NCI-H1105 (cell line): ENCODE measurements at places on chromosomes 16 and 17.

GRCh38 chr16:74480150-74481029 is 59.1 kb upstream of the CLEC18B start:
- no peak for DNase-seq

DNA sequence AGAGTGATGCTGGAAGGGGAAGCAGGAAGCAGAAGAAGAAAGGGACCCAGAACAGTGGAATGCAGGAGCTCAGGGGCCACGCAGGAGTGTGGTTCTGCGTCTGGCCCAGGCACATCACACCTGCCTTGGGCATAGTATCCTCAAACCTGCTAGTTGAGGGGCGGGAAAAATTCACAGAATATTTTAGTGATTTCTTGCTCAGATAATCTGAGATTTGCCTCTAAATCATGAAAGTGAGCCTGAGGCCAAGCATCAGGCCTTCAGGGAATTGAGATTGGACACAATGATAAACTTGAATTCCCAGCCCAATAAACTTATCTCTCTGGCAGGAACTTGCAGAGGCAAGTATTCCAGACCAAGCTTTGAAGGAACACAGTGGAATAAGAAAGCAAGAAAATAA is 48.5 kb upstream of the CCL2 start:
- no peak for DNase-seq

GRCh38 chr16:17359788-17360390 is 110.9 kb downstream of the XYLT1 start:
- peak; percentile 46 for DNase-seq

GRCh38 chr17:30332057-30332542 is 1.8 kb downstream of the TMIGD1 start:
- no peak for DNase-seq

- DNase-seq, result no peak
Measured at GRCh38 chr17:81468770-81469121, 43.9 kb downstream of the ACTG1 start.

- peak; percentile 80 for DNase-seq
Measured at GRCh38 chr16:50238868-50239301, 27.5 kb upstream of the ADCY7 start.

GRCh38 chr17:34658811-34659560 is 79.6 kb downstream of the TMEM132E start:
- DNase-seq, result peak; percentile 59

DNA sequence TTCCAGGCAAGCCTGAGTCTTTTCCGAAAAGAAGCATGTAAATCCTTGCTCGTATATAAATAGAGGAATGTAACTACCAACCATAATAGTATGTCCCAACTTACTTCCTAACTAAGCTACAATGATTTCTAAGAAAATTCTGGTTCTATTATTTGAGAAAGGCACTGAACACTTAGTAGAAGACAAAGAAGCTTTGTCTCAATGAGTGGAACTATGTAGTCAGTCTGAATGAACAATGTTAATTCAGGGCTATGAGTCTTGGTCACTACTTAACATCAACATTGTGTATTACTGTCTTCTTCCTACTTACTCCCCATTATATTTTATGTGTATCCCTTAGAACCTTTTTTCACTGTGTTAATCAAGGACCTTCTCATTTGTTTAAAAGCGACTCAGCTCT is 206.0 kb downstream of the CYB561 start:
- no peak for DNase-seq

- DNase-seq, result no peak
Measured at GRCh38 chr16:1560153-1560552, 26.7 kb downstream of the TMEM204 start.

DNA sequence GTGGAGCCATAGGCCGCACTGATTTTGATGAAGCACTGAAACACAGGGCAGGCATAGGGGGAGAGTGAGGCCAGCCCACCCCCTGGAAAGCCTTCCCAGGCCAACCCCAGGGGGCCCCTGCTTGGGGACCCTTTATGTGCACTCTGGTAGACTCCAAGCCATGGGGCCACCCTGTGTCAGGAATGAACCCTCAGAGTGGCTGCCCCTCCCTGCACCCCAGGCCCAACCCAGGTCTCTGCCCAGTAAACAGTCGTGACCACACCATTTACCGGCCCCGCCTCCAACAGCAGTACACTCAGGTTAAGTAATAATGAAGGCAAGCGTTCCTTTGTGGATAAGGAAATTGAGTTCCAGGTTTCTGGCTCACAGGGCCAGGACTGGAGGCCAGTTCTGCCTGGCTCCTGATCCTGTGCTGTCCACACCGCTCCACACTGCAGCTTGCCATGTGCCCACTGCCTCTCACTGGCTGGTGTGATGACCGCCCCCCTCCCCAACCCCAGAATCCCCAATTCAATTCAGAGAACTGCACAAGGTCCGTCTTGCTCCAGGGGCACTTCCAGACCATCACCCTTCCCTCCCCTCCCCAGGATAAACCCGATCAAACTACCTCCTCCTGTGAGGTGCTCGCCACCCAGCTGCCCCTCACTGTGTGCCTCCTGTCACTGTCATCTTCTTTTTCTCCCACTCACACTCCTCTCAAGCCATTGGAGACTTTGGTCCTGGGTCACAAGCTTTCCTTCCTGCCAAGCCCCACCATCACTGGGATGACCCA is 13.6 kb downstream of the PIMREG start:
- DNase-seq, result no peak

DNA sequence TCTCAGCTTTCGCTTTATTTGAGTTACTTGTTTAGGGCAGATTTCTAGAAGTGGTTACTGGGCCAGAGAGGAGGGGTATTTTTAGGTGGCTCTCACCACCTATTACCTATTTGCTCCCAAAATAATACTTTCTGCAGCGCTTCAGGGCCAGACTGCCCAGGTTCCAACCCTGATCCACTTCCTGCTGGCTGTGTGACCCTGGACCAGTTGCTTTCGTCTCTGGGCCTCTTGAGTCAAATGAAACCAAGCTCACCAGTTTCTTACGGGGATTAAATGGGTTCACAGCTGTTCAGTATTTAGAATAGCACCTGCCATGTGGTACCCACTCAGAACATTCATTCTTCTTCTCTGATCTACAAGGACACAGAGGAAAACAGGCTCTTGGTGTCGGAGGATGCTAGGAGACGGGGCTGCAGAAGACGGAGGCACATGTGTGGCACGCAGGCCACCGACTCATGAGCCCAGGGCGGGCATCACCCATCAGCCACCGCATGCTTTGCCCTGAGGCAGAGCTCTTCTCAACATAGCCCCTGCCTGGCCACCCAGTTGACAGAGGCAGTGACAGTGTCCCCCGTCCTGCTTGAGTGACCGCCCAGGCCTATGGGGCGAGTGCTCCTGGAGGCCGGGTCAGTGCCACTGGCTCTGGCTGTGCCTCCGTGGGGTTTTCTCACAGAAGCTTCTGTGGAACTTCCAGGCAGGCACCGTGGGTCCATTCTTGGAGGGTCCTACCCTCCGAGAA is 149.0 kb upstream of the PLCG2 start:
- DNase-seq, result no peak

DNA sequence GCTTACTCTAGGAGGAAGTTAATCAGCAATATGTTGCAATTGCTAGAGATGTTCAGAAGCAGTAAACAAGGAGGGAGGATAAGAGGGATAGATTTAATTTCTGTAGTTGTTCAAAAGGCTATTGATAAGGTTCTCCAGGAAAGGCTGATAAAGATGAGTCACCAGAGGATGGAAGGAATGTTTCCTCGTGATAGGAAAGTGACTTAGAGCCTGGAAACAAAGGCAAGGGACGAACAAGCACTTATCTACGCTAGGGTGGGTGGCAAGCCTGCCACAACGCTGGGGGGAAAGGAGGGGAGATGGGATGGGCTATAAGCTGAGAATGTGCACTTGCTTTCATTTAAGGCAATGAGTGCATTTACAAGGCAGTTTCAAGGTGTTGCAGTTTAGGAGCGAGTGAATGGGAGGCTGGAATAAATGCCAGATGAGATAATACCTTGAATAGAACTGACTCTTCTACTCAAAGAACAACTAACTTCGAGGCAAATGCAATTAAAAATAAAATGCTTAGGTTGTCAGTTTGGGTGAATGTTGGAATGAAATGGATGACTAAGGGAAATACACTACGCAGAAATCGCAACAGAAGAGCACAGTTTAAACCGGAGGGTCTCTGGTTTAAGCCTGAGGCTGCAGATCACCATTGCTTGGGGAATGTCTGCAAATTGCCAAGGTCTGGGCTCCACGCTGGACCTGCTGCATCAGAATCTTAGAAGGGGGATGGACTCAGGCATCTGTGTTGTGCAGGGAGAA is 76.0 kb upstream of the RBBP6 start:
- DNase-seq, result no peak

GRCh38 chr17:57597531-57598453 is 147.3 kb downstream of the CCDC182 start:
- peak; percentile 72 for DNase-seq

- DNase-seq, result no peak
Measured at GRCh38 chr17:67150826-67151225, 94.2 kb downstream of the HELZ start.

GRCh38 chr17:78995761-78996451 is 13.7 kb downstream of the CANT1 start:
- DNase-seq, result no peak

- DNase-seq, result peak; percentile 25
Measured at GRCh38 chr17:19762515-19762961, 14.4 kb upstream of the ALDH3A1 start.

- no peak for DNase-seq
Measured at GRCh38 chr17:57234061-57234738, 22.1 kb upstream of the MSI2 start.

- no peak for DNase-seq
Measured at GRCh38 chr17:1095090-1095852, 84.5 kb downstream of the ABR start.

DNA sequence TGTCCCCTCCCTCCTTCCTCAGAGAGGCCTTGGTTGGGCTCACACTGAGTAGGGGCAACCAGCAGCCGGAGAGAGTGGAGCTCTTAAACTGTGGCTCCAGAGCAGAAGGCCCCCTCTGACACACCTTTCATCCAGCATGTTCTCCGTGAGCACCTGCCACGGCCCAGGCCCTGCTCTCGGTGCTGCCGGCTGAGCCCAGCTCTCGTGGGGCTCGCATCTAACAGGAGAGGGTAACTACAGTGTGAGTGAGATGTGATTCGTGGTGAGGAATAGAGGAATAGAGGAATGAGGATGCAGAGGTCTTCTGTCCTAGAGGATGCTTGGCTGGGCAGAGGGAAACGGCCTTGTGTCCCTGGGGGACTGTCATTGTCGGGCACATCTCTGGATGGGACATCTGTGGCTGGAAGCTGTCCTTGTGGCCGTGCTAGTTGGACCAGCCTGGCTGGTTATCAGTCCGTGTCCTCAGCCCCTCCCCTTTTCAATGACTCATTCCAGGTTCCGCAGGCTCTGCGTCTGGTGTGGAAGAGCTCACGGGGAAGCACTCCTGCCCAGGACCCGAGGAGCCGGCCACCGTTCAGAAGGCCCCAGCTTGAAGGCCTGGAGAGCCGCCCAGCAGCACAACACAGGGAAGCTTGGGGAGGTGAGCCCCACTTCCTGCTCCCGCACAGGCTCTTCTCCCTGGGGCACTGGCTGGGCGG is 11.9 kb upstream of the DNASE1 start:
- DNase-seq, result no peak

DNA sequence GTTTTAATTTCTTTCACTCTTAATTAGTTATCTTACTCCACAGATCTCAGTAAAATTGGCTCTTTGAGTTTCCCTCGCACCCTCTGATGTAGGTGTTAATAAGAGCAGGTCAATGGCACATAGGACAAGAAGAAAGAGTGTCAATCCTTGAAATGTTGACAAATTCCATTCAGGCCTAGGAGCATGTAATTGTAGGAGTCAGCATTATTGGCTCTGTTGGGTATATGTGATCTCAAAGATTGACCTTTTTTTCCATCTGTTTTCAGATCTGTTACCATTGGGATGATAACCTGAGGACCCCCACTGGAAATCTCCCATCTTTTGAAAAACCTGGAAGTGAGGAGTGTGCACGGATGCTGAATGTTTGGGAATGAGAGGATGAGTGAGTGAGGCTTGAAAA is 11.8 kb upstream of the TBKBP1 start:
- DNase-seq, result no peak

DNA sequence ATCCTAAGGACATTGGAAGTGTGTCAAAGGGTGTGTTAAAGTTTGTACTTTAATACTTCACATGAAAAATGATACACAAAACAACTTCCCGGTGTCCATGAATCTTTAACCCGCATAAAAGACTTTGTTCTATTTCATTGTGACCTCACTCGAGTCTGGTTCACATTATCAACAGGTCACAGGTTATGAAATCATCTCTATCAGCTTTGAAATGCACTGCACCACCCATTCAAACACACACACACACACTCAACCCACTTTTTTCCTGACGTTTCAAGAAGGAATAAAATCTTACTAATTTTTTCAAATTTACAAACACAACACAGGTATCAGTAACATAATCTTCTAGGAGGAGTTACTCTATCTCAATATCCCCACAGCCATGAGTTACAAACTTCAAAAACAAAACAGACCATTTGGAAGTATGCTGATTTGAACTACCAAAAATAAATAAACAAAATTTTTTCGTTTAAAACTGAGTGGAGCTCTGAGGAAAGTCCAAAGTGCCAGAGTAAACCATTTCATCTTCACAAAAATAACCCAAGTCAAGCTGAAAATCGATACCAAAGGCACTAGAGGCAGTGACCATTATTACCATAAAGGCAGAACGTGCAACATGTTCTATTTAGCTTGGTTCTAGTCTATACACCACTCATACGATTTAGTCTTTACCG is 2.7 kb downstream of the ACOX1 start:
- no peak for DNase-seq

DNA sequence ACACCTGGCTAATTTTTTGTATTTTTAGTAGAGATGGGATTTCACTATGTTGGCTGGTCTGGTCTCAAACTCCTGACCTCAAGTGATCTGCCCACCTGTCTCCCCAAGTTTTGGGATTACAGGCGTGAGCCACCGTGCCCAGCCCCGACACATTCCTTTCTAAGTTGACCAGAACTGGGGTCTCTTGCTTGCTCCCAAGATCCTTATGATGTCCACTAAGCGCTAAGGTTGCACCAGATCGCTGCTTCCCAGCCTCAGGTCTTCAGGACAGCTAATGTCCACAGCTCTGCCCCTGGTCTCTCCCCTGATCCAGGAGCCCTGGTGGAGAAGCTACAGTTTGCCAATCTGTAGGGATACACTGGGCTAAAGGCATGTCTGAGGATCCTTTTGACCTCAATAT is 29.5 kb downstream of the NSMCE1 start:
- no peak for DNase-seq

GRCh38 chr16:70661534-70661917 is 15.2 kb downstream of the IL34 start:
- DNase-seq, result no peak

GRCh38 chr17:57956291-57957119 is 1.3 kb upstream of the CUEDC1 start:
- DNase-seq, result no peak

DNA sequence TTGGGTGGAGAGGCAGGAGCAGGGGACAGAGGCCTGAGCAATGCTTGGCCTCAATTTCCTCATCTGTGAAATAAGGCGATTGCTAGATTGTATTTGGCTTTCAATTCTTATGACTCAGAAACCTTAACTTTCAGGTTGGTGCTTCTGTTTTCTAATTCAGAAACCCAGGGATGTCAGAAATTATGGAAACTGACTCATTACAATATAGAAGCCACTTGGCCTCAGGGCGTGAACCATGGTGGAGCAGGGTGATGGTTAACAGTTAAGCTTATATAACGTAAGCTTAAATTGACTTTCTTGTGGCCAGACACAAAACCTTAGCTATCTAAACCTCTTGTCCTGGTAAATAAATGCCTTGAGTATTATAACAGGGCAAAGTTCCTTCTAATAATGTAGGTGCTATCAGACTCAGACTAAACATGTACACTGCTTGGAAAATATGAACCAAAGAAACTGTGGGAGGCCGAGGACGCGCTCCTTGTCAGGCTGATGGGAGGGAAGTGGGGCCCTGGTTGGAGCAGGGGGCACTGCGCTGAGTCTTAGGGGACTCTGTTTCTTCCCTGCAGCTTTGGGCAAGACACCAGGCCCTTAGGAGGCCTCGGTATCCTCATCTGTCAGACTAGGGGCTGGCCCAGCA is 17.1 kb upstream of the SREBF1 start:
- no peak for DNase-seq
